ENCODE measurements at places on chromosomes 12 and 14.

GRCh38 chr12:22709292-22709691 is 84.3 kb downstream of the ETNK1 start:
- DNase-seq, result peak; percentile 17

DNA sequence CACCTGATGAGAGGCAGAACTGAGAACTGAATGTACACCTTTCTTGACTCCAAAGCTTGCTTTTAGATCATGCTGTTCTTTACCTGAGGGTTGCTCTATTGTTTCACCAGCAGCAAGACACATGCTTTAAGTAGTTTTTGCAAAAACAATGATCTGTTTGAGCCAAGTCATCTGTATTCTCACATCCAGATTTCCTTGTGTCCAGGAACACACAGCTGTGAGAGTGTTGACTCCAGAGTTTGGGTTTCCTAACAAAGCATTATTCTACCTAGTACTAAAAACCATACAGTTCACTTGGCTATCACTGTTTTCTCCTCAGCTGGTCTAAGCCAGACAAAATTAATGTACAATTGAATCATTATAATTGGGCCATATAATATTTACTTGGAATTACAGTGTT is 120.4 kb downstream of the STAB2 start:
- no peak for DNase-seq

GRCh38 chr14:70724110-70724509 is 82.4 kb downstream of the TTC9 start:
- no peak for DNase-seq

DNA sequence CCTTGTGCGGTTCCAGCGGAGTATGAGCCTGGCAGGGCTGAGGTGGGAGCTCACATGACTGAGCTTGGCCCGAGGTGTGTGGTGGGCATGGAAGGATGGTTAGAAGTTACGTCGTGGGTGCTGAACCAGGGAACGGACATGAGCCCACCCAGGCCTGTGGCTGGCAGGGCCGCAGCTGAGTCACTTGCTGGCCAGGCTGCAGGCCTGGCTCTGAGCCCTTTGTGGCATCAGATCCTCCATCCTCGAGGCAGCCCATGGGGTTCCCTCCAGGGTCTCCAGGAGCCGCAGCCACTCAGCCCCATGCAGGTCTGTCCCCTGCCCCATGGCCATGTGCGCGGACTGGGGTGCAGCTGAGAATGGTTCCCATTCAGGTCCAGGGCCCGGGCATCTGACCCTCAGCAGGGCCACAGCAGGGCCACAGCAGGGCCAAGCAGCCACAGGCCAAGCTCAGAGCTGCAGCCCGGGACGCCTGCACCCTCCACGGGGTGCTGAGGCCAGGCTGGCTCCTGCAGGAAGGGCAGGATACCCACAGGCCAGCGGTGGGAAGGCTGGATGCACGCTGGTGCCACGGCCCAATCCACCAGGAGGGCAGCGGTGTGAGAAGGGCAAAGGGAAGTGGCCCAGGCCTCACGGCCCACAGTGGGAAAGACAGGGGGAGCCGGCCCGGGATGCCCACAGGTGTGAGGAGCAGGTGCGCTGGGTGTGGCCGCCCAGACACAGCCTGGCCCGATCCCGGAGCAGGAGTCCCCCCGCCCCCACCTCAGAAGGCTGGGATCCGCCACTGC is 26.3 kb upstream of the ULK1 start:
- DNase-seq, result no peak

- no peak for DNase-seq
Observed at GRCh38 chr12:508795-509194, 49.1 kb downstream of the B4GALNT3 start.

DNA sequence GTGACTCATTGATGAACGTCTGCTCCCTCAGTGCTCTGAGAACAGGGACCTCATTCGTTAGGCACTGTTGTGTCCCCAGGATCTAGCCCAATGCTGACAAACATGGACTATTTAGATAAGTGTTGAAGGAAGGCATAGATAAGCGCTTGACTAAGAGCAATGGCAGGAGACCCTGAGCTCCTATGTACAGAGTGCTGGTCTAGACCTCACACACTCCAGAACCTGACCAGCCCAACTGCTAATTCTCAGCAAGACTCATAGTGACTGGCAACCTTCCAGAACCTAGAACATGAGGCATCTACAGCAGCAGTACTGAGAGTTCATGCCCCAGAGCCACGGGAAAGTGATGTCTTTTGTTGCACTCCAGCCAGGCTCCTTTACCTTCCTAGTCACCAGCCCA is 69.2 kb downstream of the CRACR2A start:
- DNase-seq, result no peak

DNA sequence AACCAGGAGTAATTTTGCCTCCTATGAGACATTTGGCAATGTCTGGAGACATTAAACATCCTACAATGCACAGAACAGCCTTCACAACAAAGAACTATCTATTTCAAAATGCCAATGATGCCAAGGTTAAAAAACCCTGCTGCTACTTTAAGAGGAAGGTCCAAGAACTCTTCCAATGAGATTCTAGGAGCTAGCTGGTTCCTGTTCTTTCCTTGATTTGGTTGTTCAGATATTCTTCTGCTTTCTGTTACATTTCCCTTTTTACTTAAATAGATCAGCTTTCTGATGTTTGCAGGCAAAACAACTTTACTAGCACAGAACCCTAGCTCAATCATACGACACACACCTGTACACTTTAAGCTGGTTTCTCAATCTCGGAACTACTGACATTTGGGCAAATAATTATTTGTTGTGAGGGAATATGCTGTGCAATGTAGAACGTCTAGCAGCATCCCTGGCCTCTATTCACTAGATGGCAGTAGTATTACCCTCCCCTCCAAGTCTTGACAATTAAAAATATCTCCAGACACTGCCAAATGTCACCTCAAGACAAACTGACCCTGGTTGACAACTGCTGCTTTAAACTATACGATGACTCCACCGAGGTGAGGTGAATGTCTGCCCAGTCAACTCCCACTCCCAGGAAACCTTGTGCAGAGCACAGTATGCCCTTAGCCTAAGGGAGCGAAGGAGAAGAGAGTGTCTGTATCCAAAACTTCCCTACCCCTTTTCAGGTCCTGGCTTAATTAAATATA is 4.4 kb downstream of the BLTP3B start:
- no peak for DNase-seq

- DNase-seq, result no peak
Observed at GRCh38 chr12:103745962-103746361, 95.1 kb downstream of the NT5DC3 start.

- DNase-seq, result no peak
Observed at GRCh38 chr12:103197725-103198388, 240.4 kb downstream of the ASCL1 start.

DNA sequence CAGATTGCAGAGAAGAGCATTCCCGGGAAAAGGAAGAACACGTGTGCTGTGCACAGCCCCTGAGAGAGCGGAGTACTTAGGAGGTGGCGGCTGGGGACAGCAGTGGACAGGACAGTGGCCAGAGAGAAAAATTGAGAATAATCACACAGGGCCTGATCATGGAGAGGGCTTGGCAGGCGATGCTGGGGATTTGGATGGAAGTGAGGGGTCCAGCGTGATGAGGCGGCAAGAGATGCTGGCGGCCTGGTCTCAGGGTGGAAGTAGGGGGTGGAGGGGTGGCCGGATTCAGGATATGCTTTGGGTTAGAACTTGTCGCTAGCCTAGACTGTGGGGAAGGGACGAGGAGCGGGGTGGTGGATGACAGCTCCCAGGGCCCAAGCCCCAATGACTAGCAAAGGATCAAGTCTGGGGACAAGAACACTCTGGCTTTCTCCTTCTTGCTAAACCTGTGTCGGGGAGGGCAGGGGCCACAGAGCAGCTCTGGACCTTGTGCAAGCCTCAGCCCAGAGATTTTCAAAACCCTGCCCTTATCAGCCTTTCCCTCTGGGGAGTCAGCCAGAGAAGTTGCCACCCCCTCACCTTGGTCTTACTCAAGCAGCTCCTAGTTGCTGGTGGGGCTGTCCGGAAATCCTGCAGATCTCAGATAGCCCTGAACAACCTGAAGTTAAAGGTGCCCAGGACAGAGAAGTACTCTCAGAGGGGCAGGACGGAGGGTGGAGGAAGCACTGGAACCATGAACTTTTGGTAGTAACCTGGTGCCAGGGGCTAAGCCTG is 1.3 kb downstream of the HVCN1 start:
- DNase-seq, result no peak

GRCh38 chr14:26427097-26427496 is 170.7 kb downstream of the NOVA1 start:
- DNase-seq, result no peak

DNA sequence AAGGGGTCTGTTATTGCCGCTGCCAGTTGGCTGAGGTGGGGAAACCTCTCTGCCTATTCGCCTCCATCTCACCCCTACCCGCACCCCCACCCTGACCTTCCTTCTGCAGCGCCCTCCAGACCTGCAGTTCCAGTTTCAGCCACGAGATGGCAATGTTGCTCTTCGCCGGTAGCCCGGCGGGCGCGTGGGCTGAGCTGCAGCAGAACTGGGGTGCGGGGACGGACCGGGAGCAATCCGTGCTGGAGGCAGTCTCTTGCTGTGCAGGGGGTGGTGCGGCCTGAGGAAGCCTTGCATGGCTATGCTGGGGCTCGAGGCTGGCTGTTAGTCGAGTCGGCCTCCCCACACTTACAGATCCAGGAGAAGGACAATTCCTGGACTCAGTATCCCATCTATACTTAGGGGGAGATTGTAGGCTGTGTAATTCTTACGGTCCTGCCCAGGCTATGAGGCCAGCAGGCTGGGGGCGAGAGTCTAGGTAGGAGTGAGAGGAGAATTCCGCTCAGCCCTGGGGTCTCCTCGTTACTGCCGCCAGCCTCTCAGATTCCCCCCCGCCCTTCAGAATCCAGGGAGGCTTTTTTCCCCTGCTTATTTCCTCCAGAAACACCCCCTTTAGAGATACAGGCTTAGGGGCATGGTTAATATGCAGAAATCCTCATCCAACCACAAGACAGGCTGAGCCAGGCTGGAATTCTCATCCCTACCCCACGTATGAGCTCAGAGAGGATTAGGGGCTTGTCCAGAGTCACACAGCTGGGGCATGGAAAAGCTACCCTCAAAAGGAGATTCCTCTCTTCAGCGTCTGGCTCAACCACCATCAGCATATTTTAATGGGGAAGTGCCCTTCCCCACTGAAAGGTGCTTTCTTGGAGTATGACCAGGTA is 118.2 kb downstream of the AACS start:
- DNase-seq, result no peak

DNA sequence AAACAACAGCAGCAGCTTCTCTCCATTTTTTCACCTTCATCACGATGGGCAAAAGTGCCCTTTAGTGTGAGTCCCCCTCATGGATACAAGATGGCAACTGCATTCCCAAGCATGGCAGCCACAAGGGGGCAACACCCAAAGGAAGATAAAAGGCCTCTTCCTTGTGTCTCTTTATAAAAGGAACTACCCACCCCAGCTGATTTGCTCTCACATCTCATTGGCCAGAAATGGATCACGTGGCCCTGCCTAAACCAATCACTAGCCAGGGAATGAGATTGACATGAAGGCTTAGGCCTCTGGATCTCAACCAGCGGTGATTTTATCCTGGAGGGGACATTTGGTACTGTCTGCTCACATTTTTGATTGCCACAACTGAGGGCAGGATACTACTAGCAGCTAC is 21.9 kb upstream of the IFT81 start:
- peak; percentile 69 for DNase-seq

DNA sequence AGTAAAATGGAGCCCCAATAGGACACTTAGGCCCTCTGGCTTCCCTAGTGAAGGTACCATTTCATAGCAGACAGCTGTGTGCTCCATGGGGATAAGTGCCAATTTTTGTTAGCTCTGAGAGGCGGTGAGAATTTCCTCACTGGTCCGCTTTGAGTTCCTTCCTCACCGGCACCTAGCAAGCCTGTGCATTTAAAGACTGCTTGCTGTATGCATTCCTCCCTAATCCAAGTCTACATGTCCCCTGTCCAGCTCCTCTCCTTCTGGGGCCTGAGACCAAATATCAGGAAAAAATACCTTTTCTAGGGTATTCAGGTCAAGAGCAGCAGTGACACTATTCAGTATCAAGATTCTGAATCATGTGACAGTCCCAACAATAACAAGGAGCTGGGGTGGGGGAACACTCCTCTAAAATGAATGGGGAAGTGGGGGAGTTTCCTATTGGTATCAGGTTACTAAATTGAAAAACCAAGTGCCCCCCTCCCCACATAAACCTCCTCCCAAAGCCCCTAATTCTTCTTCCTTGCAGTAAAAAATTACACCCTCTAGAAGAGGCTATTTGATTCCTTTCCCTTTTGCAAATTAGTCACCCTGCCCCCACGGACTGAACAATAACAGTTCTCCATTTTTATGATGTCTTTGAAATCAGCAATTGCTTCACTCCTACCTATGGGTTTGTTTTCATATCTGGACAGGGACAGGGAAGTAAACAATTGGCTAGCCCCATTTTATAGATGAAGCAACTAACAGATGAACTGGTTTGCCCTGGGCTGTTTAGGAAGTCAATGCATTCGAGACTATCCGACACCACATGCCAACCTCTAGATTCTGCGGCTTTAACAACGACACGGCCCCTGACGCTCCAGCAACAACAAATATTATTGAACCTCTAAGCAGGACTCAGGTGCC is 28.9 kb downstream of the BCL11B start:
- no peak for DNase-seq

DNA sequence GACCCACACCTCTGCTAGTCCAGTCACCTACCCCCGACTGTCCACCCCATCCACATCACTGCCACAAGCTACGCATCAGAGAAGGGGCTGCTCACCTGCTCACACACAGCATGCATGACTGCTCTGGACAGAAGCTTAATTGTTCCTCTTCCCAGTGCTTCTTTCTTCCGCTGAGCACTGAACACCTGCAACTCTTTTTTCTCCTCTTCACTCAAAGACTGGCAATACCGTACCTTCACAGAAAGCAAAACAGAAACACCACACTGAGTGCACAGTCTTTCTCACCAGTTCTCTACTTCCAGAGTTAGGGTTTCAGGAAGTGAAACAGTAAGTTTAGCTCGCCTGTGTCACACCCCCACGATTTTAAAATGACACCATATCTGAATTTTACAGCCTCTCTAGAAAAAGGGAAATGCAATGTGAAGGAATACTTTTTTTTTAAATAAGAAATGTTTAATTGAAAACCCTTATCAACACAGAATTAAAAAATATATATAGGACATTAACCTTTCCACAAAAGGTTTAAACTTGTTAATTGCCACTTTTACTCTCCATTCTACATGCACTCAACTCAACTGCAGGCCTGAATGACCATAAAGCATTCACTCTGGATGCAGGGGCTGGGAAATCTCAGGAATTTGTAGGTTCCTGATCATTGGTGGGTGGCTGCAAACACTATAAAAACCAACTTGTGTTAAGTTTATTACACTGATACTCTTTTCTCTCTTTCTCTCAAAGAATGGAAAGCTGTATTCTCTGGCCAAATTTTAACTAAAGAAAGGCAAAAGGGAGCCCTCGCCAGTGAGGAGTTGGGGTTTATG is 120.0 kb downstream of the PRICKLE1 start:
- DNase-seq, result no peak
